ENCODE measurements at places on chromosomes 3 and 15. TPM values are rescaled to one million over a fixed set of nuclear protein-coding genes. Genes with fewer than 3 reads are reported as not detected.

SMAD6 gene
- total RNA-seq: 2.9 TPM

LMOD3 gene
- not detected for total RNA-seq

KLHL40 gene
- not detected for total RNA-seq

SOX14 gene
- not detected for total RNA-seq

DNA sequence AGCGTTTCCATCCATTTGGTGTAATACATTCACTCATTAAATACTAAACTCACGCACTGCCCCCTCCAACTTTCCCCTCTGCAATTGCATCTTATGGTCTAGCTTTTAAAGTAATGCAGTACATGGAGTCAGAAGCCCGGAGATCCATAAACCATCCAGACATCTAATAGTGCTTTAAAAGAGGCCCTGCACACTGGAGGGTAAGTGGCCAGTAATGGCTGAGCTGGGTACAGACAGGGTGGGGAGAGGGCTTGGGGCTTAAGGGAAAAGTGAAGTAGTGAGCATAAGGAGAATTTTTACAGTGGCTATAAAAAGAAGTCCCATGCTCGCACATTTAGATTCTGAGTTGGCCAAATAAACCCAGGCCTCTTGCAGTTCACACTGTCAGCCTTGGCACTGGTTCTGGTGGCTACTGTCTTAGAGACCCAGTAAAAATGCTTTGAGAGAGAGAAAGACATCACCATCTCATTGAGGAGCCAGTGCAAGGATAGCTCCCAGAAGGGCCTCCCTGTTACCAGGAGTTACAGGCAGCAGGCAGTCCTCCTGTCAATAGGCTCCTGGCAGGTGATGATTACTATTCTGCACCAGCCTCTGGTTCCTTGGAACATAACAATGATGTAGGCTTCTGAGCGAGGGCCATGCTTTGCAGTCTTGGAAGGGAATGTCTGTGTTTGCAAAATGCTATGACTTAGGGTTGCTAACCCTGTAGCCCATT, 112.6 kb upstream of the NEO1 start:
- no peak for DNase-seq
- no peak overlapping the region for H3K27ac ChIP-seq
- H3K4me1 ChIP-seq: no peaks in the 10 kb centered on the region

GRCh38 chr3:151971814-151972579, 98.6 kb downstream of the SUCNR1 start:
- no peaks in the 10 kb centered on the region for H3K27me3 ChIP-seq
- H3K4me1 ChIP-seq: peaks cover 10% of the 10 kb centered on the region
- no peak for DNase-seq
- H3K36me3 ChIP-seq: no peaks in the 10 kb centered on the region

GRCh38 chr3:42114130-42114725, 23.1 kb downstream of the TRAK1 start:
- DNase-seq: no peak
- H3K27me3 ChIP-seq: no peaks in the 10 kb centered on the region
- peaks cover 35% of the 10 kb centered on the region for H3K4me1 ChIP-seq
- H3K4me3 ChIP-seq: no peak overlapping the region
- H3K36me3 ChIP-seq: no peaks in the 10 kb centered on the region
- H3K27ac ChIP-seq: no peak overlapping the region

DNA sequence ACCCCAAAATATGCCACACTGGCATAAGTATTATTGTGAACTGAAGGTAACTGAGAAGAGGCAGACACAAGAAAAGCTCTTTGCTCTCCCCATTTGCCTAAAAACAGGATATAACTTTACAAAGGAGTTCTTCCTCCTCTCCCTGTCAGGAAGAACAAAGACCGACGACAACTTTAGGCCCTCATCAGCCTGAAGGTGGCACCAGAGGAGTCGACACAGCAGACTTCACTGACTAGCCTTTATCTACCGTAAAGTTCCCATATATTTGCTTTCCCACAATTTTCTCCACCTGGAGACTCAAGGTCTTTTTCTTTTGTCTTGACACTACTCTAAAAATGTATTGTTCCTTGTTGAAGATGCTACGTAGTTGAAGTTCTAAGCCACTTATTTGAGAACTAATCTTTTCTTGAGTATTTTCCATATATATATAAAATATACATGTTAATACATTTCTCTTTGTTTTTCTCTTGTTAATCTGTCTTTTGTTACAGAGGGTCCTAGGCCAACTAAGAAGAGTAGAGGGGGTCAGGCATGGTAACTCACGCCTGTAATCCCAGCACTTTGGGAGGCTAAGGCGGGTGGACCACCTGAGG, 16.2 kb upstream of the XIRP1 start:
- peaks cover 5% of the 10 kb centered on the region for H3K27me3 ChIP-seq
- H3K36me3 ChIP-seq: no peaks in the 10 kb centered on the region
- no peak overlapping the region for H3K4me3 ChIP-seq
- H3K4me1 ChIP-seq: no peaks in the 10 kb centered on the region
- H3K27ac ChIP-seq: no peak overlapping the region

DNA sequence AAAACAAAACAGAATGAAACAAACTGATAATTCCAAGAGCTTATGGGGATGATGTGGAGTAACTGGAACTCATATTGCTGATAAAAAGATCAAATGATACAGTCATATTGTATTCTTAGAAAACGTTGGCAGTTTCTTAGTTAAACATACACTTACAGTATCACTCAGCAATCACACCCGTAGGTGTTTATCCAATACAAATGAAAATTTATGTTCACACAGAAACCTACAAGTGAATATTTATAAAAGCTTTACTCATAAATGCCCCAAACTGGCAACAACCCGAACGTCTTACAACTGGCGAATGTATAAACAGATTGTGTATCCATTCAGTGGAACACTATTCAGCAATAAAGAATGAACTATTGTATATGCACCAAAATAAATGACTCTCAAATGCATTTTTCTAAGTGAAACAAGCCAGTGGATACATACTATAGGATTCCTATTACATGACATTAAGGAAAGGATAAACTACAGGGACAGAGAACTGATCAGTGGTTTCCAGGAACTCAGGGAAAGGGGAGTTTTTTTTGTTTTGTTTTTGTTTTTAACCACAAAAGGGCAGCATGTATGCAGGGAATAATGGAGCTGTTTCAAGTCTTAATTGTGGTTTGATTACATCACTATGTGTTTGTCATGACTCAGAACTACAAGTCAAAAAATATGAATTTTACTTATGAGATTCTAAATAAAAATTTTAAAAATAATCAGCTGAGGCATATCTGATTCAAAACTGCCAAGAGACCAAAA, 71.8 kb upstream of the NDUFB4 start:
- no peaks in the 10 kb centered on the region for H3K27me3 ChIP-seq
- no peaks in the 10 kb centered on the region for H3K36me3 ChIP-seq
- DNase-seq: no peak
- H3K27ac ChIP-seq: no peak overlapping the region
- no peaks in the 10 kb centered on the region for H3K4me1 ChIP-seq
- no peak overlapping the region for H3K4me3 ChIP-seq

GRCh38 chr3:197528190-197528589, 27.6 kb downstream of the BDH1 start:
- H3K4me3 ChIP-seq: no peak overlapping the region
- no peaks in the 10 kb centered on the region for H3K27me3 ChIP-seq
- peaks cover 2% of the 10 kb centered on the region for H3K4me1 ChIP-seq
- no peaks in the 10 kb centered on the region for H3K36me3 ChIP-seq
- H3K27ac ChIP-seq: peak overlapping the region; percentile 35

DNA sequence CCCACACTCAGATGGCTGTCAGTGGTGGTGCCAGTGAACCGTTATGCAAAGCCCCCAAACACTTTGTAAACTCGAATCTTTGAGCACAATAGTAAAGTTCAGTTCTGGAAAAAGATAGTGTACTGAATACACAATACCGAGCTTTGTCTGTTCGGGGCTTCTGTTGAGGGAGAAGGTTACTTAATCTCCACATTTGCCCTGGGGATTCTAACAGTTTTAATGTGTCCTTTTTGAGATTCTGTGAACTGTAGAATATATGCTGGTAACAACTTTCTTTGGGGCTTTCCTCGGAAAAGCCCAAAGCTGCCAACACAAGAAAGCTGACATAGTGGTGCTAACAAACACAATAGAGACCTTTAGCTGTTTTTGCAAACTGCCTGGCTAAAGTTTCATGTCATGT, 686.5 kb downstream of the ROBO1 start:
- peaks cover 4% of the 10 kb centered on the region for H3K4me1 ChIP-seq
- no peaks in the 10 kb centered on the region for H3K36me3 ChIP-seq
- H3K4me3 ChIP-seq: no peak overlapping the region
- no peaks in the 10 kb centered on the region for H3K27me3 ChIP-seq

GRCh38 chr3:44080474-44081072, 161.1 kb upstream of the TOPAZ1 start:
- H3K4me1 ChIP-seq: no peaks in the 10 kb centered on the region
- H3K27ac ChIP-seq: no peak overlapping the region
- no peak overlapping the region for H3K4me3 ChIP-seq
- H3K36me3 ChIP-seq: no peaks in the 10 kb centered on the region
- DNase-seq: no peak

DNA sequence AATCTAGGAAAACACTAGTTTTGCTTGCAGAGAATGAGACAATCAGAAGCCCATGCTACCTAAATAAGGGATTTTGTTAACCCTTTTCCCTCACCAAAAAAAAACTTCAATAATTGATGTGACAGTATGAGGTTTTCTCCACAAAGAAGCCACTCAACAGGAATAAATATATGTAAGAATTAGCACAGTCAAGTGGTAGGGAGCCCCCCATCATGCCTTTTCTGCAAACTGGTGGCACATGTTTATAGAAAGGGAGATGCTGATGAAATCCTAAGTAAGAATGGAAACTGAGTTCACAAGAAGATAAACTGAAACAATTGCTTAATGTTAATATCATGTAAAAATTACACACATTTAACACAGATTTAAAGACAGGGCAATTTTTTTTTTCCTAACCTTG, 51.0 kb downstream of the PHC3 start:
- H3K36me3 ChIP-seq: peaks cover 57% of the 10 kb centered on the region
- H3K27ac ChIP-seq: no peak overlapping the region
- no peaks in the 10 kb centered on the region for H3K4me1 ChIP-seq
- H3K4me3 ChIP-seq: no peak overlapping the region
- H3K27me3 ChIP-seq: no peaks in the 10 kb centered on the region

DNA sequence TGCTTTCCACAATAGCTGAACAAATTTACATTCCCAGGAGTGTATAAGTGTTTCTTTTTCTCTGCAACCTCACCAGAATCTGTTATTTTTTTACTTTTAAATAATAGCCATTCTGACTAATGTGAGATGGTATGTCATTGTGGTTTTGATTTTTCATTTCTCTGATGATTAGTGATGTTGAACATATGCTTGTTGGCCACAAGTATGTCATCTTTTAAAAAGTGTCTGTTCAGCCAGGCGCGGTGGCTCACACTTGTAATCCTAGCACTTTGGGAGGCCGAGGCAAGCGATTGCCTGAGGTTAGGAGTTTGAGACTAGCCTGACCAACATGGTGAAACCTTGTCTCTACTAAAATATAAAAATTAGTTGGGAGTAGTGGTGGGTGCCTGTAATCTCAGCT, 619.3 kb downstream of the SI start:
- no peaks in the 10 kb centered on the region for H3K27me3 ChIP-seq
- no peaks in the 10 kb centered on the region for H3K4me1 ChIP-seq
- H3K27ac ChIP-seq: no peak overlapping the region
- DNase-seq: no peak

GRCh38 chr3:30481241-30481640, 125.2 kb upstream of the TGFBR2 start:
- no peak overlapping the region for H3K27ac ChIP-seq
- no peak overlapping the region for H3K4me3 ChIP-seq
- H3K36me3 ChIP-seq: no peaks in the 10 kb centered on the region
- DNase-seq: no peak
- H3K27me3 ChIP-seq: no peaks in the 10 kb centered on the region
- peaks cover 11% of the 10 kb centered on the region for H3K4me1 ChIP-seq

GRCh38 chr3:37545479-37545878, 316.2 kb upstream of the CTDSPL start:
- DNase-seq: no peak
- no peaks in the 10 kb centered on the region for H3K27me3 ChIP-seq
- peaks cover 11% of the 10 kb centered on the region for H3K4me1 ChIP-seq
- no peaks in the 10 kb centered on the region for H3K36me3 ChIP-seq

- no peak overlapping the region for H3K4me3 ChIP-seq
- no peak for DNase-seq
- no peak overlapping the region for H3K27ac ChIP-seq
- H3K36me3 ChIP-seq: no peaks in the 10 kb centered on the region
- H3K27me3 ChIP-seq: no peaks in the 10 kb centered on the region
These were observed 18.7 kb upstream of the P2RY12 start for GRCh38 chr3:151403246-151403645.

DNA sequence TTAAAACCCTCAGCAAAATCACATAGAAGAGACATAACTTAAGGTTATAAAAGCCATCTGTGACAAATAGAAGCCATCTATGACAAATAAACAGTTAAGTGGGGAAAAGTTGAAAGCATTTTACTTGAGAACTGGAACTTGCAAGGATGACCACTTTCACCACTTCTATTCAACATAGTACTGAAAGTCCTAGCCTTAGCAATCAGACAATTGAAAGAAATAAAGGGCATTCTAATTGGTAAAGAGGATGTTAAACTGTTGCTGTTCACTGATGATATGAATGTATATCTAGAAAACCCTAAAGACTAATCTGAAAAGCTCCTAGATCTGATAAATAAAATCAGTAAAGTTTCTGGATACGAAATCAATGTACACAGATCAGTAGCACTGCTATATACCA, 186.9 kb upstream of the SATB1 start:
- no peak for DNase-seq
- H3K4me1 ChIP-seq: no peaks in the 10 kb centered on the region
- no peaks in the 10 kb centered on the region for H3K27me3 ChIP-seq

All from suprapubic skin (tissue), 4 donors.